ENCODE measurements at places on chromosomes 6 and 20. TPM values are rescaled to one million over a fixed set of nuclear protein-coding genes. Genes with fewer than 3 reads are reported as not detected.

The PTCHD4 gene
- 3.6 TPM for total RNA-seq

The CBFA2T2 gene
- 84.1 TPM for total RNA-seq

GRCh38 chr6:161908872-161909271 lies 635.0 kb upstream of the AGPAT4 start:
- no peaks in the 10 kb centered on the region for H3K4me1 ChIP-seq
- no peak for DNase-seq
- no peak overlapping the region for H3K27ac ChIP-seq
- no peaks in the 10 kb centered on the region for H3K27me3 ChIP-seq
- no peaks in the 10 kb centered on the region for H3K36me3 ChIP-seq

GRCh38 chr6:166085500-166085899 lies 82.2 kb downstream of the TBXT start:
- H3K4me1 ChIP-seq: no peaks in the 10 kb centered on the region
- no peaks in the 10 kb centered on the region for H3K36me3 ChIP-seq
- DNase-seq: no peak
- no peaks in the 10 kb centered on the region for H3K27me3 ChIP-seq
- H3K27ac ChIP-seq: no peak overlapping the region
- no peak overlapping the region for H3K4me3 ChIP-seq

GRCh38 chr6:45378334-45378926 lies 696 bp upstream of the SUPT3H start:
- no peaks in the 10 kb centered on the region for H3K4me1 ChIP-seq
- peaks cover 7% of the 10 kb centered on the region for H3K27me3 ChIP-seq
- peak; percentile 33 for DNase-seq
- no peaks in the 10 kb centered on the region for H3K36me3 ChIP-seq

The NRN1 gene
- total RNA-seq: 48.5 TPM

DNA sequence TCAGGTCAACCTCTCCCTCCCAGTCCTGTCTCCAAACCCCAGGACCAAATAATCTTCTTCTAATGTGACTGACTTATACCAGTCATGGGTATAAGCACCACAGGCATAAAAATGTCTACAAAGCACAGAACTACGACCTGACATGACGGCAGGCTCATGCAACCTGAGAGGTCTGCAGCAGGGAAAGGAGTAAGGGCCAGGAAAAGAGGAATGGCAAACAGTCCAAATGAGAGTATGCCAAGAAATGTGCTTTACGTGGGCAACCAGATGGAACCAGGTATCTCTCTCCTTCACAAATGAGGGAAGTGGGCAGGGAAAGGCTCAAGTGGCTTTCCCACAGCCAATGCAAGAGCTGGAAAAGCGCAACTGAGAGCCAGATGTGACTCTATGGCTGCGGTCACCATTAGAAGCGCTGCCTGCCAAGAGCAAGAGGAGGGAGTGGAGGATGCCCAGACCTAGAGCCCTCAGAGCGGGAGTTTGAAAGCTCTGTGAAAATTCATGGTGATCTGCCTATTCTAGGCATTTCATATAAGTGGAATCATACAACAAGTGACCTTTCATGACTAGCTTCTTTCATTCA lies 6.0 kb downstream of the APMAP start:
- peaks cover 7% of the 10 kb centered on the region for H3K36me3 ChIP-seq
- no peak overlapping the region for H3K4me3 ChIP-seq
- peaks cover 42% of the 10 kb centered on the region for H3K4me1 ChIP-seq
- H3K27me3 ChIP-seq: peaks cover 2% of the 10 kb centered on the region
- no peak overlapping the region for H3K27ac ChIP-seq

GRCh38 chr6:160103825-160104100 lies 17.9 kb upstream of the SLC22A1 start:
- H3K36me3 ChIP-seq: no peaks in the 10 kb centered on the region
- H3K27ac ChIP-seq: no peak overlapping the region
- no peaks in the 10 kb centered on the region for H3K4me1 ChIP-seq
- no peak overlapping the region for H3K4me3 ChIP-seq
- peaks cover 4% of the 10 kb centered on the region for H3K27me3 ChIP-seq
- no peak for DNase-seq

- H3K36me3 ChIP-seq: peaks cover 3% of the 10 kb centered on the region
- H3K27ac ChIP-seq: peak overlapping the region; percentile 93
- H3K4me1 ChIP-seq: peaks cover 38% of the 10 kb centered on the region
- peaks cover 20% of the 10 kb centered on the region for H3K27me3 ChIP-seq
- no peak for DNase-seq
These were observed 2.1 kb downstream of the FKBP1A start for GRCh38 chr20:1390581-1391403.

DNA sequence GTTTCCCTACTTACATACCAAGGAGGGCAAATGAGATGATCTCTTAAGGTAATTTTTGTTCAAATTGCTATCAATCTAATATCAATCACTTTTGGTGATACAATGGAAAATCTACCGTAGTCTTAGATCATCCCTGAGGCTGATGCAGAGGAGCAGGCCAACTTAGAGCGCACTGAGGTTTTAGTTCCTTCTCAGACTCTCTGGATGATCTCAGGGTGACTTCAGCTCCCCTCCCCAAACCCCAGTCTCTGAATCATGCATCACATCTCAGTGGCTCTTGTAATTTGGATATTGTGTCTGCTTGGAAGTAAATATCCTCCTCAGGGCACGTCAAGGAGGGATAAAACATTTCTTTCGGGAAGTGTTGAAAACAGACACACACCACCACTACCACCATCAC lies 5.9 kb downstream of the TUBB2B start:
- peaks cover 17% of the 10 kb centered on the region for H3K36me3 ChIP-seq
- DNase-seq: no peak
- H3K4me1 ChIP-seq: peaks cover 12% of the 10 kb centered on the region

GRCh38 chr20:21936261-21936660 lies 230.8 kb downstream of the PAX1 start:
- no peaks in the 10 kb centered on the region for H3K36me3 ChIP-seq
- no peaks in the 10 kb centered on the region for H3K4me1 ChIP-seq
- DNase-seq: no peak
- no peaks in the 10 kb centered on the region for H3K27me3 ChIP-seq

GRCh38 chr20:3813848-3814581 lies 6.3 kb upstream of the AP5S1 start:
- no peaks in the 10 kb centered on the region for H3K36me3 ChIP-seq
- peaks cover 23% of the 10 kb centered on the region for H3K4me1 ChIP-seq
- H3K4me3 ChIP-seq: no peak overlapping the region
- H3K27ac ChIP-seq: no peak overlapping the region
- peaks cover 6% of the 10 kb centered on the region for H3K27me3 ChIP-seq

The ISM1 gene
- 0.32 TPM for total RNA-seq

DNA sequence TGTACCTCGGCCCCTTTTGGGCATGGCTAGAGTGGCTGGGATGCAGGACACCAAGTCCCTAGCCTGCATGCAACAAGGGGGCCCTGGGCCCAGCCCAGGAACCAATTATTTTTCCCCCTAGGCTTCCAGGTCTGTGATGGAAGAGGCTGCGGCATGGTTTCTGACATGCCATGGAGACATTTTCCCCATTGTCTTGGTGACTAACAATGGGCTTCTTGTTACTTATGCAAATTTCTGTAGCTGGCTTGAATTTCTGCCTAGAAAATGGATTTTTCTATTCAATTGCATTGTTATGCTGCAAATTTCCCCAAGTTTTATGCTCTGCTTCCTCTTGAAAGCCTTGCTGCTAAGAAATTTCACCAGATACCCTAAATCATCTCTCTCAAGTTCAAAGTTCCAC lies 1269.6 kb upstream of the CITED2 start:
- no peaks in the 10 kb centered on the region for H3K27me3 ChIP-seq
- DNase-seq: no peak
- no peak overlapping the region for H3K27ac ChIP-seq
- no peaks in the 10 kb centered on the region for H3K4me1 ChIP-seq
- H3K36me3 ChIP-seq: no peaks in the 10 kb centered on the region
- no peak overlapping the region for H3K4me3 ChIP-seq

- H3K4me1 ChIP-seq: no peaks in the 10 kb centered on the region
- no peak overlapping the region for H3K4me3 ChIP-seq
- H3K27ac ChIP-seq: no peak overlapping the region
- DNase-seq: no peak
- no peaks in the 10 kb centered on the region for H3K36me3 ChIP-seq
These were observed 67.9 kb upstream of the BTN3A2 start for GRCh38 chr6:26296857-26297648.

Measured in glutamatergic neuron (in vitro differentiated cells).